EL (cell line): ENCODE measurements at places on chromosomes 3 and 15.

GRCh38 chr15:43469867-43470266 lies 23.1 kb downstream of the TP53BP1 start:
- peak; percentile 15 for DNase-seq

GRCh38 chr3:183464480-183464879 lies 36.1 kb upstream of the MCF2L2 start:
- no peak for DNase-seq

DNA sequence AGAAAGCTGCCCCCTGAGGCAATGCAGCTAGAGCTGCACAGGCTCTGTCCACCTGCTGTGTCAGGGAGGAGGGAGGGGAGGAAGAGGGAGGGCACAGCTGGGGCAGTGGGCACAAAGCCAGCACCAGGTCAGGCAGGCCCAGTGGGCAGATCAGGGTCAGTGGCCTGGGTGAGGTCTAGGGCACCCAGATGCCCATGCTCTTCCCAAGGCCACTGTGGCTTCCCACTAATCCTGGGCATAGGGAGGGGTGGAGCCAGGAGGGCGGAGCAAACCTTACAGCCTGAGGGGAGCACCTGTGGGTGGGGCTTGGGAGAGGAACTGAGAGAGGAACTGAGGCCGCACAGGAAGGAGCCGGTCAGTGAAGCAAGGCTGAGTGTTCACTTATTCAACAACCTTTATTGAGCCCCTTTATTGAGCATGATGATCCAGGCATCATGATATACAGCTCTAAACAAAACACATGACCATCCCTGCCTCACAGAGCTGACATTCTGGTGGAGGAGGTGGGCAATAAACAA lies 55.0 kb downstream of the RHCG start:
- DNase-seq = no peak

- DNase-seq = no peak
Observed at GRCh38 chr3:68290333-68290732, 635.9 kb upstream of the SUCLG2 start.

GRCh38 chr3:98777801-98778220 lies 14.7 kb downstream of the ST3GAL6 start:
- peak; percentile 65 for DNase-seq

- DNase-seq = no peak
Observed at GRCh38 chr15:94677202-94677790, 445.9 kb downstream of the MCTP2 start.

DNA sequence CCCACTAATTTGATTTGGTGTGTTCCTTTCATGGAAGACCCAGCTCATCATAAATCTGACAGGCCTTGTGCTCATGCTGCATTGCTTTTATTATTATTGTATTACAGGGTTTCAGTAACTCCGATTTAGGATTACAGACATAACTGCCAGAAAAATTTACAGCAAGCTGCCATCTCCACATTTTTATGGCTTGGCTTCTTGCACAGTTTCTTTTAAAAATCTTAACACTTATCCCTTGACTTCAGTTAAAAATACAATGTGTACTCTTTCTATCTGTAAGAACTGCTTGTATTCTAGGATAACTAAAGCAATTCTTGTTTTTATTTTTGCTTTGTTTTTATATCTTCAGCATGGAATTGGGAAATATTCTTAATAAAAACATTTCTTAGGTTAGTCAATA lies 612.2 kb downstream of the DIPK2A start:
- no peak for DNase-seq

DNA sequence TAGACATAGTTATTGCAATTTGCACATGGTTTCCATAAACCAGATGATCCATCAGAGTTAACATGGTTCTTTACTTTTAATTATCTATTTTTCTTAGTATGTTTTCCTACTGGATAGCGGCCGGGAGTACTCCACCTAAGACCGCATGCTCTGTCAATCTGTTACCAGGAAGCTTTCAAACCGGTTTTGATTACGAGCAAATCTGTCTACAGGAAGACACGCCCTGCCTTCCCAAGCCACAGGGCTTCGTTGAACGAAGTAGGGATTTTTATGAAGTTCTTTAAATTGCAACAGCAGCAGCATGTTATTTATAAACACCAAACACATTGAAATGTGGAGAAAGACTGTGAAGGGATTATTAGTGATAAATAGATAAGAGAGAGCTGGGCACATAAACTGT lies 283.3 kb upstream of the ROBO2 start:
- no peak for DNase-seq

DNA sequence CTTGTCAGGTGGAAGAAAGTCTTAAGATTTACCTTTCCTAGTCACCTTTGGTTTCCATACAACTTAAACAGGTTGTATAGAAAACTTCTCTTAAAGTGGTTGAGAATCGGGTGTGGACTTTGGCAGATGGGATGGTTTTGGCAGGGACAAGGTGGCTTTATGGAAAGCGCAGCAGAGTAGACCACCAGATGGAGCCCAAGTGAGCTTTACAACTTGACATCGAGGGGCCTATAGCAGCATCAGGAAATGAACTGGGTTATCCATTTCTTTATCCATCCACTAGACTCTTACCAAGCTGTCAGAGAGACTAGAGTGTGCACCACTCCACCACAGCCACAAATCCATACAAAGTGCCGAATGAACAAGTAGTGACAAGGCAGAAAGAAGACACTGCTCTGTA lies 85.3 kb upstream of the MBNL1 start:
- peak; percentile 42 for DNase-seq

DNA sequence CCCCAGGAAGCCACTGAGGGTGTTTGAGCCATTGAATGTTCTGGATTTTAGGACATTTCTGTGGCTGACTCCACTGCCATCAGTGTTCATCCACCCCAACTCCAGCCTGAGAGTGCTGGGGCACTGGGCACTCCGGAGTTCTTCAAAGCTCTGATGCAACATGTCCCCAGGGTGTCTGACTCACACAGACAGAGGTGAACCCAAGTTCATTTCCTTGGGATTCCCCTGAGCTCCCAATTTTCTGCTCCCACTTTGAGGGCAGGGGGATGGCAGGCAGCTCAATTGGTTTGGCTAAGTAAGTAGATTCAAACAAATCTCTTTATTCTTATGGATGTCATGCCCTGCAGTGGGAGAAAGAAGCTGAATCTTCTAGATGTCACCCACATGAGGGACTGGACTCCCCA lies 2.2 kb downstream of the STRA6 start:
- DNase-seq = peak; percentile 87

- no peak for DNase-seq
Observed at GRCh38 chr3:145899241-145899640, 261.7 kb downstream of the PLOD2 start.

DNA sequence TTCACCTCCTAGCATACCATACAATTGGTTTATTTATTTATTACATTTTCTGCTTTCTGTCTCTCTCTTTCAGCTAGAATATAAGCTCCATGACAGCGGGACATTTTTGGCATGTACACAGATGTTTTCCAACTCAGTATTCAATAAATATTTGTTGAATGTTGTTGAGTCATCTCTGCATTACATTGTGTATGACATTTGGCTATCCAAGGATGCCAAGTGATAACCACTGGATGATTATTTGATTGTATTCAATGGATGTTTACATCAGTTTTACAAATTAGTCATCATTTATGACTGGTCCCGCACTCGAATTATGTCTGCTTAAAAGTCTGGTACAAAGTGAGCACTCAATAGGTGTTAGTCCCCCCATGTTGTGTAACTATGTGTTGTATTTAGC lies 49.5 kb upstream of the STXBP5L start:
- DNase-seq = no peak

- no peak for DNase-seq
Observed at GRCh38 chr3:122310361-122310760, 14.7 kb upstream of the CSTA start.

DNA sequence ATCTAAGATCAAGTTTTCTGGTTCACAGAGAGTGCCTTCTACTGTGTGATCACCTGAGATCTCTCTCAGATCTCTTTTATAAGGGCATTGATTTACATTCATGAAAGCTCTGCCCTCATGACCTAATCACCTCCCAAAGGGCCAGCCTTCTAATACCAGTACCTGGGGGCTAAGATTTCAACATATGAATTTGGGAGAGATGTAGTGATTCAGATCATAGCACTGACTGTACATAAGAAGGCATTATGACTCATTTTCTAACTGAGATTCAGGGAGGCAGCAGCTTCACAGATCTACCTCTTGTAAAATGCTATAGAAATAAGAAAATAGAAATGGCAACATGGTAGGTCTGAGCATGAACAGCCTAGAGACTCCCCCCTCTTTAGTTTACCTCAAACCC lies 39.6 kb downstream of the VGLL3 start:
- peak; percentile 74 for DNase-seq

DNA sequence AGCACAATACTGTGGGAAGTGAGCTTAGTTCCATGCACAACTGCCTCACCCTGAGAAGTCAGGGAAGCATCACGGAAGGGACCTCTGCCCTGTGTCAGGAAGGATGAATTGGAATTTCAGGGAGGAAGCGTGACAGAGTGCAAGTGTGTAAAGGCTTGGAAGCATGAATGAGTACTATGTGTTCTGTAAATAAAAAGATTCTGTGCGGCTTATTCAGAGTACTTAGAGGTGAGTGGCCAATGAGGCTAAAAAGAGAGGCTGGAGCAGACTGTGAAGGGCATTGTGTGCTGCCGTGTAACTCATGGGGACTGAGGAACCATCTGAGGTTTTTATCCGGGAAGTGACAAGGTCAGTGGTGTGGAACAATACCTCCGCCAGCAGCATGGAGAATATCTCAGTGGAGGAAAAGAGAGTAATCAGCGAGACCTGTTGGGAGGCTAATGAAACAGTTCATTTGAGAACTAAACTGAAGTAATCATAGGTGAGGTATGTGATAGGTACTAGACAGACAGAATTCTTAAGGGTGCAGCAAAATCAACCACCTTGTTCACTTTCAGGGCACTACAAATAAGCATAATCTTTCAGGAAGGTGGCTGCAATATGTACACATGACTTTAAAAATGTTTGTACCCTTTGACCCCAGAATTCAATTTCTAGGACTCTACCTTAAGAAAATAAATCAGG lies 64.9 kb upstream of the SPRED1 start:
- no peak for DNase-seq
